ENCODE measurements at places on chromosomes 3 and 15.

DNA sequence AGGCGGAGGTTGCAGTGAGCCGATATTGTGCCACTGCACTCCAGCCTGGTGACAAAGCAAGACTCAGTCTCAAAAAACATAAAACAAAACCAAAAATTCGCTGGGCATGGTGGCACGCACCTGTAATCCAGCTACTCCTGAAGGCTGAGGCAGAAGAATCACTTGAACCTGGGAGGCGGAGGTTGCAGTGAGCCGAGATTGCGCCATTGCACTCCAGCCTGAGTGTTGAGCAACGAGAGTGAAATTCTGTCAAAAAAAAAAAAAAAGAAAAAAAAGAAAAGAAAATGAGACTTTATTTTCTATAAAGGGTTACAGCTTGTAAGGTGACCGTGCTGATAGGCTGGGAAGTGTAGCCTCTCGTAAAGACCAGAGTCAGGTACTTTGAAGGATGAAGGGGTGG, 6.0 kb upstream of the HACD3 start:
- no peak for DNase-seq

GRCh38 chr3:178568911-178569310, 32.7 kb downstream of the KCNMB2 start:
- no peak for DNase-seq

DNA sequence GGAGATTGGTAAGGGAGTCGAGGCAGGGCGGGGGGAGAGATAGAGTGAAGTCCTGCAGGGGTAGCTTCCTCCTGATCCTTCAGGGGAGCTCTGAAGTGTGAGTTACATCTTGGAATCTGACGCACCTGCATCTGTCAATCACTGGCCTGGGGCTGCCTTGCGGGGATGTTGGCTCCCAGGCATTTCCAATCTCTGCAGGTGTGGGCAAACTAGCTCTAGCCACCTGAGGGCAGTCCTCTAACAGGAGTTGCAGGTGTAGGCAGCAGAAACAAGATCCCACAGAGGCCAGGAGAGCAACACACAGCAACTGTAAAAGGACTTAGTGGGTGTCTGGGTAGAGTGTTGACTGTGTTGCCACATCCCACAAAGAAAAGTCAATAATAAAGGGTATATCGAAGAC, 63.6 kb downstream of the ZNF621 start:
- DNase-seq = no peak

- no peak for DNase-seq
These were observed 864 bp upstream of the NEO1 start for GRCh38 chr15:73051391-73051806.

DNA sequence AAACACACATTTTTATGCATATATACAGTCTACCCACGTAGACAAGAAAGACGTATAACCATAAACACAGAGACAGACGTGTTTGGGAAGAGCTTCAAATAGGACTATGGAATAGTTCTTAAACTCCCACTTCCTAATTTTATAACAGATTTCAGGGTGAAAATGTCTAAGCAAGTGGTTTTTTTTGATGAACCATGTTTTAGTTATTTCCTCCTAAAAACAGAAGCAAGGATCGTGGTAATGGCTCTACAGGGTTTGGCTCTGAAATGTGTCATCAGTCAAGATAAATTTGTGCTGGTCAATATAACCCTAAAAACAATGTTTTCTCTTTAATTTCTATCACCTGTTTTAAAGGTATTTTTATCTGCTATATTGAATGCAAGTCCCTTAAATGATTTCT, 58.2 kb downstream of the FMN1 start:
- no peak for DNase-seq

GRCh38 chr3:165874663-165875489, 37.7 kb upstream of the BCHE start:
- no peak for DNase-seq

GRCh38 chr3:141921316-141921715, 44.9 kb downstream of the ATP1B3 start:
- no peak for DNase-seq

GRCh38 chr3:13861461-13861860, 18.4 kb downstream of the WNT7A start:
- no peak for DNase-seq

DNA sequence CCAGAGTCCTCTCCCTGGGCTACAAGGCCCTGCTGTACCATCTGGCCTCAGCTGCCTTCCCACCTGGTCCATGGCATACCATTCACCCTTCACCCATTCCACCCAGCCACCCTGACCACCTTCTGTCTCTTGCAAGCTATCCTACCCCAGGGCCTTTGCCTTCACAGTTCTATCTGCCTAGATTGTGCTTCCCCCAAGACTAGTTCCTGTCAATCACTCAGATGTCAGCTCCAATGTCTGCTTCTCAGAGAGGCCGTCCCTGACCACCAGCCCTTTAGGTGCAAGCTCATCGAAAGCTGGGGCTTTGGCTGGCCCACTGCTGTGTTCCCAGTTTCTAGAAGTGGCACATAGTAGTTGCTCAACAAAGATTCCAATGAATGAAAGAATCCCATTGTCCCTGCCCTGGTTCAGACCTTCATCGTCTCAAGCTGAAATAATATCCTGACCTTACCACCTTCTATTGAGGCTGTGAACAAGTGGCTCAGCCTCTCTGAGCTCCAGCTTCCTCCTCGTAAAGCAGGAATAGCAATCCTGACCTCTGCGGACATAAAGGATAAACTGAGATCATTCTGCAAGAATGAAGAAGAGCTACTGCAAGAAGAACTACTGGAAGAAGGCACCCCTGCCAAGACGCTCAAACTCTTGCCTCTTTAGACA, 15.8 kb downstream of the EFCAB12 start:
- no peak for DNase-seq

GRCh38 chr3:88469216-88469615, 319.5 kb downstream of the C3orf38 start:
- no peak for DNase-seq

GRCh38 chr15:69478259-69478781, 25.7 kb downstream of the RPLP1 start:
- DNase-seq = peak; percentile 72

GRCh38 chr15:65394936-65395335, 17.1 kb upstream of the IGDCC3 start:
- no peak for DNase-seq

- DNase-seq = no peak
These were observed 2.7 kb downstream of the FAN1 start for GRCh38 chr15:30906366-30906765.

Data from dermis blood vessel endothelial cell (primary cell).